ENCODE measurements at places on chromosomes 2 and 18. TPM values are rescaled to one million over a fixed set of nuclear protein-coding genes. Genes with fewer than 3 reads are reported as not detected.
A peak's percentile ranks its signal among the peaks of the same experiment; 100 is the strongest.

- H3K36me3 ChIP-seq: no peaks in the 10 kb centered on the region
- no peak overlapping the region for H3K27ac ChIP-seq
- no peak for DNase-seq
- peaks cover 3% of the 10 kb centered on the region for H3K4me1 ChIP-seq
Measured at GRCh38 chr18:43780782-43781340, 503.6 kb upstream of the SYT4 start.

The SMARCAL1 gene
- 28.2 TPM for total RNA-seq

DNA sequence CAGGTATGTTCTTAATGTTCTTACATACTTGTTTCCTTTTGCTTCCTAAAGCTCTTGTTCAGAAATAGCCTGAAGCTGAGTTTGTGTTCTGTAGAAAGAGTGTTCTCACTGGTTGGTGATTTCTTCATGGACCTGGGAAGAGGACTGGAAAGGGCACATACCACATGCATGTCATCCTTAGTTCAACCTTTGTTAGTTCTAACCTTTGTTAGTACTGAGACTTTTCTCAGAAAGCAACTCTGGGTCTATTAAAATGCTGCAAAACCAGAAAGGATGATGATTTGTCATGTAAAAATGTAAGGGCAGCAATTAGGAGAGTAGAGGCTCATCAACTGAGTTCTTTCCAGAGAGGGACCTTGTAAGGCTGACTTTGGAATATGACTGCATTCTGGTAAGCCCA, 2.5 kb upstream of the FAP start:
- H3K27ac ChIP-seq: no peak overlapping the region
- H3K4me1 ChIP-seq: peaks cover 26% of the 10 kb centered on the region
- no peak for DNase-seq

DNA sequence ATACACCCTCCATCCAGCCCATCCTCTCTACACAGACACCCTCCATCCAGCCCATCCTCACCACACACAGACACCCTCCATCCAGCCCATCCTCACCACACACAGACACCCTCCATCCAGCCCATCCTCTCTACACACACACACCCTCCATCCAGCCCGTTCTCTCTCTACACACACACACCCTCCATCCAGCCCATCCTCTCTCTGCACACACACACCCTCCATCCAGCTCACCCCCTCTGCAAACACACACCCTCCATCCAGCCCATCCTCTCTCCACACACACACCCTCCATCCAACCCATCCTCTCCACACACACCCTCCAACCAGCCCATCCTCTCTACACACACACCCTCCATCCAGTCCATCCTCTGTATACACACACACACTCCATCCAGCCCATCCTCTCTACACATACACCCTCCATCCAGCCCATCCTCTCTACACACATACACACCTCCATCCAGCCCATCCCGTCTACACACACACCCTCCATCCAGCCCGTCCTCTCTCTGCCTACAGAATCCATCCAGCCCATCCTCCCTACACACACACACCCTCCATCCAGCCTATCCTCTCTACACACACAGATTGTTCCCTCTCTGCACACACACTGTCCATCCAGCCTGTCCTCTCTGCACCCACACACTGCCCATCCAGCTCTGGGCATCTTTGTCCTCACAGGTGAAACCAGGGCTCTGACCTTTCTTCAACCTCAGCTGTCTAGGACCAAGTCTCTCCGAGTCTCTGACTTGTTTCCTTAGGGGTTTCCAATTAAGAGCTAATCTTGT, 81.2 kb downstream of the EIPR1 start:
- no peaks in the 10 kb centered on the region for H3K4me1 ChIP-seq
- no peak overlapping the region for H3K4me3 ChIP-seq
- no peak overlapping the region for H3K27ac ChIP-seq
- no peaks in the 10 kb centered on the region for H3K36me3 ChIP-seq
- DNase-seq: no peak

The NPAS2 gene
- total RNA-seq: 46.5 TPM

DNA sequence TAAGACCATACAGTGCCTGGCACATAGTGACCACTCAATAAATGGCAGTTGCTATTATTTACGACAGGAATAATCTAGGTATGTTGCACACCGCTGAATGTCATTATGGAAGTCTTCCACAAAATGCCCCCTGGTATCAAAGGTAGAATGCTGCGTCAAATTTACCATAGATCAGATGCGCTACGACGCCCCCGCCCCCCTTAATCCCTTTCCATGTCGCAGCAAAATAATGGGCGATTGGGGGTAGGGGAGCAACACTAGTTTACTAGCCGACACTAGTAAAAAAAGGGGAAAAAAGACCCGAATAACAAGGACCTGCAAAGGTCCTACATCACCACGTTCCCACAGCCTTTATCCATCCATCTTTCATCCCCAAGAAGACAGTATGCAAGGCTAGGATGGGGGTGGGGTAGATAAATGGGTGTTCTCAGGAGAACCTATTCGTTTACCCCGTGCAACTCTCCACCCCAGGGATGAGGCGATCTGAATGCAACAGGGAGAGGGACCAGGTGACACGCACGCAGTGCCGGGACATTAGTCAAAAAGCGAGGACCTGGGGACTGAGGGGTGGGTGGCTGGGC, 455 bp downstream of the PREPL start:
- no peaks in the 10 kb centered on the region for H3K27me3 ChIP-seq
- peak overlapping the region; percentile 97 for H3K27ac ChIP-seq
- H3K4me3 ChIP-seq: peak overlapping the region; percentile 93
- H3K4me1 ChIP-seq: peaks cover 28% of the 10 kb centered on the region

GRCh38 chr2:32727157-32727556, 99.3 kb downstream of the TTC27 start:
- H3K4me3 ChIP-seq: no peak overlapping the region
- no peak for DNase-seq
- H3K4me1 ChIP-seq: no peaks in the 10 kb centered on the region
- H3K27me3 ChIP-seq: no peaks in the 10 kb centered on the region

- H3K36me3 ChIP-seq: no peaks in the 10 kb centered on the region
- peaks cover 49% of the 10 kb centered on the region for H3K4me1 ChIP-seq
- no peak overlapping the region for H3K4me3 ChIP-seq
- DNase-seq: peak; percentile 87
- H3K27ac ChIP-seq: peak overlapping the region; percentile 70
- H3K27me3 ChIP-seq: no peaks in the 10 kb centered on the region
Measured at GRCh38 chr2:127175041-127175721, 44.9 kb downstream of the CYP27C1 start.

All from suprapubic skin (tissue), 4 donors.